ENCODE measurements at places on chromosomes 12 and 14. TPM values are rescaled to one million over a fixed set of nuclear protein-coding genes. Genes with fewer than 3 reads are reported as not detected.

DNA sequence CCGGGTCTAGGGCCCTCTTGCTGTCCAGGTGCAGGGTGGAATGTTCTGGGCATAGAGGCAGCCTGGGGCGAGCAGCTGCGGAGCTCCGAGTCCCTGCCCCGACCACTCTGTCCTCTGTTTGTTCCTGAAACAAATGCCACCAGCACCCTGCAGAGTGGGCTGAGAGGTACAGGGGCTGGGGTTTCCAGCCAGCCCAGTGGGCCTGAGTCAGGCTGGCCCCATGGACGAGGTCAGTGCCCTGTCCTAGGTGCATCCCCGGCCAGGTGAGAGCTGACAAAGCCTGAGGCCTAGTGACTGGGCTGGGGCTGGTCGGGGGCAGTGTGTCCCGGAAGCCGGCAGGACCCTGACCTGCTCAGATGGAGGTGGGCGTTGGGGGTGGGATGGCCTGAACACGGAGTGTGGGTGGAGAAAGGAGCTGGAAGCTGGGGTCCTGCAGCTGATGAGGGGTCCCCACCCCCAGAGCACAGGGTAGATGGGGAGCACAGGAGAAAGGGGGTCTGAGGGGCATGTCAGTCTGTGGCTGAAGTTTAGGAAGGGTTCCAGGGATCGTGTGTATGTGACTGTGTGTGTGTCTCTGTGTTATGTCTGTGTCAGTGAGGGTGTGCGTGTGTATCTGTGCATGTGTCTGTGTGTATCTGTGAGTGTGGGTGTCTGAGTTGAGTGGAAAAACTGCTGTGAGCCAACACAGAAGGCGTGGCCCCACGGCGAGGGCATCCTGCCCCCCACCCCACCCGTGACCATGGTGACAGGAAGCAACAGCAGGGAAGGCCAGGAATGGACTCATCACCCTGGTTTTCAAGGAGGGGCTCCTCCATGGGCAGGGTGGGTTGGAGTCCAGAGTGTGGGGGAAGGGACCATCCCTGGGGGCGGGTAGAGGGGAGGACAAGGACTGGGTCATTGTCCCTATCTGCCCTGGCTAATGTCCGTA lies 2.4 kb upstream of the CRIP1 start:
- no peak for DNase-seq

- DNase-seq = no peak
These were observed 90.4 kb downstream of the MED13L start for GRCh38 chr12:116187151-116187511.

GRCh38 chr12:126219139-126219538 lies 1153.9 kb downstream of the AACS start:
- no peak for DNase-seq

GRCh38 chr14:82854901-82855300 lies 1321.2 kb upstream of the SEL1L start:
- DNase-seq = no peak

- DNase-seq = no peak
These were observed 21.3 kb upstream of the OASL start for GRCh38 chr12:121060149-121061001.

GRCh38 chr14:61254808-61255526 lies 26.2 kb downstream of the TMEM30B start:
- DNase-seq = no peak

GRCh38 chr12:10615532-10615931 lies 2.1 kb upstream of the MAGOHB start:
- DNase-seq = peak; percentile 64

GRCh38 chr14:94244182-94244581 lies 48.9 kb downstream of the SERPINA10 start:
- no peak for DNase-seq

GRCh38 chr12:71756054-71756690 lies 1.5 kb downstream of the RAB21 start:
- peak; percentile 24 for DNase-seq

DNA sequence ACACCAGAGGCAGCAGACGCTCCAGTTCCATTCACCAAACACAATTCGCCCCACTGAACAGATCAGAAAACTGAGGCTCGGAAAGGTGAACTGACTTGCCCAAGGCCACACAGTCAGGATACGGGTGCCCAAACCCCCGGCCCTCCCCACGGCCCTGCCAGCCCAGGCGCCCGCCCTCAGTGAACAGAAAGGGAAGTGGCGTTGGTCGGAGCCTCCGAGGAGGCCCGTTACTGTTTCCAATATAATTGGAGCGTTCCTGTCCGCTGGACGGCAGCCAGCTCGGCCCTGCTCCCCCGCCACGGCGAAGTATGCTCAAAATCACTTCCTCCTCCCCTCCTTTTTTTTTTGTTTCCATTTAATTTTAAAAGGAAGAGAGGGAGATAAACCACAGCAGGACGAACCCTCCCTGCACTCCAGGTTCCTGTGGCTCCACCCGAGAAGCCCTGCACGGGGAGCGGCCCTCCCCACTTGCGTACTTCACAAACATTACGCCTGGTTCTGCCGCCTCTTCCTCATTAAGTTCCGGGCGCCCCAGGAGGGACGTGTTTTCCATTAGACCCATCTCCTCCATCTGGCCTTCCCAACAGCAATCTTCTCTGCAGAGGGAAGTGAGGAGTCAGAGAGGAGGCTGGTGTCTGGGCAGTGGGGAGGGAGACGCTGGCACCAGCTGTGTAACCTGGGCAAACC lies 61.1 kb downstream of the NCOR2 start:
- DNase-seq = no peak

DNA sequence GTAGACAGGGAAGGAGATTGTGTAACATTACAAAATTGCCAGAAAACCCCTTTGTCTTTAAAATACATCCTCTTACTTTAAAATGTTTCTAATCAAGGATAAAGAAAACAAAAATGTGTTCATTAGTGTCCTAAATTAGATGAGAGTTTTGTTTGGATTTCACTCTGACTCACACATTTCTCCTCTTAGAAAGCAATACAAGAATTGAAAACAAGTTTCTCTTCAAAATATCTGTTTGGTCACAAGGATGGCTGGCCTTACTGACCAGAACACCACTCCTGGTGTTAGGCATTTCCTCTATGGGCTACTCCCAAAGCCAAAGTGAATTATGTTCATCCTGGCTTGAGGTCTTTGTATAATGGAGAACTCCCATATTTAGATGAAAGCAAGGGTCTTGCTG lies 6.4 kb downstream of the GUCY2C start:
- DNase-seq = no peak

DNA sequence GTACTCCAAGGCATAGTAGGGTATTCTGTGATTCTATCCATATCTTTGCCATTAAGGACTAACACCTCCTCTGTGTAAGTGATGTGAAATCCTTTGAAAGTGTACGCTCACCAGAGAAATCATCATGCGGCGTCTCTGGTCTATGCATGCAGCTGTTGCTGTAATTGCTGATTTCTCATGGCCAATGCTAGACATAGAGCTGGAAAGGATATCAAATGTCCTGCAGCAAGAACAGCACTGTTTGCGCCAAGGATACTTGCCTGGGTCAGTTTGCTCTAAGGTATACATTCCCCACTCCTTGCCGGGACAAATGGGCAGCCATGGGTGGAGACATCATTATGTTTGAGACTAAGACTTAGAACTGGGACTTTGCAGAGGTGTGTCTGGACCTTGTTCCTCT lies 896.4 kb downstream of the BCL11B start:
- no peak for DNase-seq

DNA sequence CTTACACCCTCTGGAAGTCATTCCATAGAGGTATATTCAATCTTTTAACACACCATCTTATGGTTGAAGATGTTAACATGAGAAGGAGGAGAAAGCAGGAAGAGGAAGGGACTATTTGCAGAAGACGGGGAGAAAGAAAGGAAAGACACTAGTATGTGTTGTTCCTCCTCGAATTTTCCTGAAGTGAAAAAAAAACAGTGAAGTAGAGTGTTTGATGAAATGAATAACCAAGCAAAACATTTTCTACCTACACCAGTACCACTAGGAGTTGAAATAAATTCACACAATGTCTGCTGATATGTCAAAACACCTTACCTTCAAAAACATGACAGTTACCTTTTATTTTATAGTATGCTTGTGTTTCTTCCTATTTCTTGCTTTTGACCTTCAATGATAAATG lies 1.4 kb upstream of the CNOT2 start:
- no peak for DNase-seq

DNA sequence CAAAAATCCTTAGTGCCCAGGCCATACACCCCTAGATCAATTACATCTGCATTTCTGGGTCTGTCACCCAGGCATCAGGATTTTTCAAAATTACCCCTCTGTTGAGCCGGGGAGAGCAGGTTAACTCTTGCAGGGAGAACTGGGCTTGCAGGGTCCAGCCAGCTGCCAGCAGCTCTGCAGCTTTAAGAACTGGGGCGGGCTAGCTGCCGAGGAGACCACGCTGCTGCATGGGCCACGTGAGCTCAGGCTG lies at the start of gene DGLUCY:
Gene DGLUCY (plus strand): TSS at position 245 of the 250 bp plus-strand sequence. CDS start 46,222 bp downstream, outside the sequence.
- no peak for DNase-seq

DNA sequence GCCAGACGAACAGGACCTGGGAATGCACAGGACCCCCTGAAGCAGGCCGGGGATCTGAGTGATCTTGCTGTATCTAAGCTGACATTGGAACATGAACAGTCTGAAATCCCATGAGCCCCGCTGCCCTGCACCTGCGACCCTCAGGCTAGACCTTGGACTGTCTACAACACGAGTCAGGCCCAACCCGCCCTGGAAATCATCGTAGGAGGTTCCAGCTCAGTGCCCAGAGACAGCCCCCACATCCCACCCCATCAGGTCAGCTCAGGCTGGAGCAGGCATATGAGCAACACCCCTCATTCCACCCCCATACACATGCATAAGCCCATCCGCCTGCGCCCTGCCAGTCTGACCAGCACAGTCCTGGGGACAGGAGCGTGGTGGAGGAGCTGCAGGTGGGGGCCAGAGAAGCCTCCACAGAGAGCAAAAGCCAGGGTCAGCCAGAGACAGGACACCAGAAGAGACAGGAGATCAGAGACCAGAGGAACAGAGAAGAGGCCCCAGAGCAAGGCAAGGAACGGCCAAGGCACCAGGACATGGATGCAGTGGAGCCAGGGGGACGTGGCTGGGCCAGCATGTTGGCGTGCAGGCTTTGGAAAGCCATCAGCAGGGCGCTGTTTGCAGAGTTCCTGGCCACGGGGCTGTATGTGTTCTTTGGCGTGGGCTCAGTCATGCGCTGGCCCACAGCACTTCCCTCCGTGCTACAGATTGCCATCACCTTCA lies at the start of gene AQP6:
Gene AQP6 (plus strand): TSS at position 307 of the 720 bp plus-strand sequence. CDS start 227 bp downstream, at position 534.
- no peak for DNase-seq

GRCh38 chr14:68392393-68393141 lies 400.3 kb downstream of the ZFP36L1 start:
- no peak for DNase-seq

- no peak for DNase-seq
These were observed 41.1 kb downstream of the ATXN2 start for GRCh38 chr12:111558107-111558376.

DNA sequence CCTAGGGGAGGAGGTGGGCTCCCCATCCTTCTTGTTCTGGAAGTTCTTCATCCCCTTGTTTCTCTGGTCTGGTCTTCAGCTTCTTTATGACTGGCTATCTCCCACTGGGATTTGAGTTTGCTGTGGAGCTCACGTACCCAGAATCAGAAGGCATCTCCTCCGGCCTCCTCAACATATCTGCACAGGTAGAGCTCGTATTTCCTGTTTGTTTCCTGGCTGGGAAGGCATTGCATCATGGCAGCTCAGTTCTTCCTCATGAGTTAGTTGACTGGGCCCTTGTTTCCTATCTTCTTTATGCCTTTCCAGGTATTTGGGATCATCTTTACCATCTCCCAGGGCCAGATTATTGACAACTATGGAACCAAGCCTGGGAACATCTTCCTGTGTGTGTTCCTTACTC lies 19.8 kb downstream of the ERG28 start:
- no peak for DNase-seq

DNA sequence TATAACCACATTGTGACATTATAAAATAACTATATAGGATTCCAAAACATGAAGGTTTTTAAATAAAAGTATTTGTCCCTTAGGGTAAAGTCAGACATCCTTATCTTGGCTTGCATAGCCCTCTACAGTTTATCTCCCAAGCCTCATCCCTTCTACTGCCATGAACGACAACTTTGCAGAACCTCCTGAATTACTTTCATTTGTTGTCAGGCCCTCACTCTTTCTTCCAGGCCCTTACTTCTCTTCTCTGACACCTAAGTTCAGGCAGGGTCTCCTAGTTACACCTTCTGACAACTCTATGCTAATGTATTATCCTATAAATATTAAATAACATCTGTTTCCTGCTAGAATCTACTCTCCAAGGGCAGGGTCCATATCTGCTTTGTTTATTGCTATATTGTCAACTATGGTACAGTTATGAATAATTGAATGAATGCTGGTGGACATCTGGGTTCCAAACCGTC lies 115.7 kb upstream of the MDM1 start:
- DNase-seq = no peak

- peak; percentile 69 for DNase-seq
These were observed 297.5 kb downstream of the RPAP3 start for GRCh38 chr12:47408171-47408871.

DNA sequence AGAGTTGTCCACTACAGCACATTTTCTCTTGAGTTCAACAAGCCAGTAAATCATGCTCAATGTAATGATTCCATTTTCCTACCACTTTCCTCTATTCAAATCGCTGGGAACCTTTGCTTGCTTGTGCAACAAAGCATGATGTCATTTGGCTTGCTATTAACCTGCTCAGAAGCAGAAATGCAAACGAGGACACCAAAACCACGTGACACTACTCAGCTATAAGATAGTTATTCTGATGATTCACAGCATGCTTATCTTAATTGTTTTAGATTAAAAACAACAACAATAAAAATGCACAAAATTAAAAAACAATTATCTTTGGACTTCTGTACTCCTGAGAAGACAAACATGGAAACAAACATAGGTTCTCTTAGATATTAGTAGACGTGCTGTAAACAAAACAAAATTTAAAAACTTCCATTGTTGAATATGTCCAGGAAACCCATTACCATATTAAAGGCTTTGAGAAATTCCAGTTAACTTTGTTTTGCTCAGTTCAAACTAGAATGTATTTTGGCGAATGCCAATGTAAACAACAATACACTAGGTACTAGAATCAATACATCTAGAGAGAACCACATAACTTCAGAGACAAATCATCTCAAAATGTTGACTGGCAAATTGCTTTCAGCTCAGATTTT lies 77.5 kb upstream of the KRAS start:
- DNase-seq = peak; percentile 37

PLA2G1B gene
- not detected for polyA plus RNA-seq

RD3L gene
- not detected for polyA plus RNA-seq

CMA1 gene
- not detected for polyA plus RNA-seq

ULK1 gene
- polyA plus RNA-seq = 6.2 TPM

KHNYN gene
- polyA plus RNA-seq = 16.7 TPM

TRHDE gene
- polyA plus RNA-seq = 3.9 TPM

GPR162 gene
- 0.07 TPM for polyA plus RNA-seq

REP15 gene
- polyA plus RNA-seq = 1.0 TPM

MAP3K9 gene
- 17.6 TPM for polyA plus RNA-seq

RPGRIP1 gene
- not detected for polyA plus RNA-seq

MSI1 gene
- polyA plus RNA-seq = not detected

ABCC9 gene
- not detected for polyA plus RNA-seq

TMEM179 gene
- polyA plus RNA-seq = not detected

NANOG gene
- not detected for polyA plus RNA-seq

NKX2-1 gene
- not detected for polyA plus RNA-seq

APOF gene
- not detected for polyA plus RNA-seq
